ENCODE measurements at places on chromosomes 16 and 17.

GRCh38 chr17:8832711-8833352 lies 33.7 kb upstream of the MFSD6L start:
- no peak for DNase-seq

- no peak for DNase-seq
These were observed 52.7 kb downstream of the MEAK7 start for GRCh38 chr16:84451781-84452180.

- no peak for DNase-seq
These were observed 128.3 kb upstream of the MYOCD start for GRCh38 chr17:12537436-12537835.

DNA sequence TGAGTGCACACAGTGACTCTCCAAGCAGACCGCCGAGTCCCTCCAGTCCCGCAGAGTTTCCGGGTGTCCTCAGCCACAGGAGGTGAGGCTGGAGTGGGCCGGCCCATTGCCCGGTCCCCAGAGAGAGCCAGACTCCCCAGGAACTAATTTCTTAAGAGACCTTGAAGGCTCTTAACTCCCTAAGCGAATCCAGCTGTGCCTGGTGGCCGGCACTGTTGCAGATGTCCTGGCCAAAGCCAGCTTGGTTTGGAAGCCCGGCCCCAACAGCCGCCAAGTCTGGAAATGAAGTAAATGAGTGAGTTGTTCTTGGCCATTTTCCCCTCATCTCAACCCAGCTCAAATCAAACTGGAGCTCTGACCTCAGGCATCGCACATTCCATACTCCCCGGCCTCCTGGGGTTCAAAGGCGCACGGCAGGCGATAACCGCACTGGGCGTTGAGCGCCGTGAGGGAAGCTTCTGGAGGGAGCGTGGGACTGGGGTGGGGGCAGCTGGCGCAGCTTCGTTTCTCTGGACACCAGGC lies 42.0 kb downstream of the CMIP start:
- no peak for DNase-seq

DNA sequence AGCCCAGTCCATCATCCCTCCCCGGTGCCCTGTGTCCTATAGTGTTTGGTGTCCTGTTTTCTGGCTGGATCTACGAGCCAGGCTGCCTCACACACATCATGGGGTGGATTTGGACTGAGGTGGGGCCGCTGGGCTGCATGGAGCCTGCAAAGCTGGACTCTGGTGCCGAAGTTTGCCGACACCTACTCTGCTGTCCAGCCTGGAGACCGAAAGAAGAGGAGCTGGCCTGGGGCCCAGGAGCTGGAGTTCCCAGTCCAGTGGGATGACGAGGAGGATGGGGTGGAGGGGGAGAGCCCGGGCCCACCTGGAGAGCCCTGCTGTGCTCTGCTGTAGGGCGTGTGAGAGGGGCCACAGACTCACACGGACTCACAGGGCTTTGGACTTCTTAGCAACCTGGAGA lies 40.3 kb upstream of the ENPP7 start:
- no peak for DNase-seq

DNA sequence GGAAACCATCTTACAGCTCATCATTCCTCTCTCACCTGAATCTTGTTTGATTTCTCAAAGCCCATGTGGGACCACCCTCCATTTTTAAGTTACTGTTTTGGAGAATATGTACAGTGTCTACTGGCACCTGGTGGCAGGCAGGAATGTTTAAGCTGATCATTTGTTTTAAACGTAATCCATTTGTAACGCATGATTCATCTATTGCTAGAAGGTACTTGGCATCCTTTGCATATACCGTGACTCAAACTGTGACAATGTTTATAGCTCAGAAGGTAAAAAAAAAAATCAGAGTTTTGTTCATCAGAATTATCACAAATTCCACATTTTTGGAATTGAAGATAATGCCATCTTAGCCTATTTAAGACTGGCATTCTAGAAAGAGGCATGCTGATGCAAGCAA lies 1007.5 kb upstream of the EEF2KMT start:
- DNase-seq = no peak

DNA sequence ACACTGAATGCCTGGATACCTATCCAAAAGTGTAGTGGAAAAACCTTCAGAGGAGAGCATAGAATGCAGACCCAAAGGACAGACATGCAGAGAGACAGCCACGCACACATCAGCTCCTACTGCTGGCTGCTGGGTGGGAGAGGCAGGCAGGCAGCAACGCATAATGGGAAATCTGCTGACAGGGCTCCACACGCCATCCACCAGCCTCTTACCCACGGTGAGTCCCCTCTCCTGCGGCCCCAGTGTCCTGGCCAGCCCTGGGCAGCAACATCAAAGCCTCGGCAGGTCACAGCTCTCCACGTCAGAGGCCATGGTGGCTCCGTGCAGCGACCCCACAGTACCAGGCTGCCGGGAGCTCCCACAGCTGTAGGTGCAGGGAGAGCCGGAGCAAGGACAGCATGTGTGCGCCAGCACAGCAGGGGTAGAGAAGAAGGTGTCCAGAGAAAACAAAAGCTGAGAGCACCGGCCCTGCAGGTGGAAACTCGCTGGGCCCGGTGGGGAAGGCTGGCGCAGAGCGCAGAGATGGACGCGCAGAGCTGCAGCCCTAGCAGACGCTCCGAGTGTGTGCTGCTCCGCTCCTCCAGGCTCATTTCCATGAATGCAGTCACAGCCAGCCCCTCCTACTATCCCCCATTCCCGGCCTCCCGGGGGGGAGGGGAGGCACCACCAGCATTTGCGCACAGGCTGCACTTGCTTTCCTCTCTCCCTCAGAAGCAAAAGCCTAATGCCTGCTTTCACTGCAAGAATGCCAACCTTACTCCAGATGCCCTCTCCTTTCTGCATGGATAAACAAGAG lies 58.9 kb downstream of the CYTH1 start:
- no peak for DNase-seq

DNA sequence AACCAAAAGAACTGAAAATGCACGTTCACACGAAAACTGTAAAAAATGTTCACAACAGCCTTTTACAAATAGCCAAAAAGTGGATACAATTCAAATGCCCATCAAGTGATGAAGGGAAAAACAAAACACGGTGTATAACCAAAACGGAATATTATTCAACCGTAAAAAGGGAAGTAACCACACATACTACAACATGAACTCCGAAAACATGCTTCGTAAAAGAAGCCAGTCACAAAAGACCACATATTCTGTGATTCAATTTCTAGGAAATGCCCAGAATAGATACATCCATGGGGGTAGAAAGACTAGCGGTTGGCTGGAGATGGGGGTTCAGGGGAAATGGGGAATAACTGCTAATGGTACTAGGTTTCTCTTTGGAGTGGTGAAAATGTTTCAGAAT lies 81.5 kb upstream of the TRAP1 start:
- no peak for DNase-seq

- no peak for DNase-seq
These were observed 166.5 kb downstream of the NTN1 start for GRCh38 chr17:9187828-9188227.

- no peak for DNase-seq
These were observed 15.0 kb downstream of the TRIM25 start for GRCh38 chr17:56898874-56899273.

GRCh38 chr16:68084504-68085258 lies 489 bp upstream of the NFATC3 start:
- no peak for DNase-seq

DNA sequence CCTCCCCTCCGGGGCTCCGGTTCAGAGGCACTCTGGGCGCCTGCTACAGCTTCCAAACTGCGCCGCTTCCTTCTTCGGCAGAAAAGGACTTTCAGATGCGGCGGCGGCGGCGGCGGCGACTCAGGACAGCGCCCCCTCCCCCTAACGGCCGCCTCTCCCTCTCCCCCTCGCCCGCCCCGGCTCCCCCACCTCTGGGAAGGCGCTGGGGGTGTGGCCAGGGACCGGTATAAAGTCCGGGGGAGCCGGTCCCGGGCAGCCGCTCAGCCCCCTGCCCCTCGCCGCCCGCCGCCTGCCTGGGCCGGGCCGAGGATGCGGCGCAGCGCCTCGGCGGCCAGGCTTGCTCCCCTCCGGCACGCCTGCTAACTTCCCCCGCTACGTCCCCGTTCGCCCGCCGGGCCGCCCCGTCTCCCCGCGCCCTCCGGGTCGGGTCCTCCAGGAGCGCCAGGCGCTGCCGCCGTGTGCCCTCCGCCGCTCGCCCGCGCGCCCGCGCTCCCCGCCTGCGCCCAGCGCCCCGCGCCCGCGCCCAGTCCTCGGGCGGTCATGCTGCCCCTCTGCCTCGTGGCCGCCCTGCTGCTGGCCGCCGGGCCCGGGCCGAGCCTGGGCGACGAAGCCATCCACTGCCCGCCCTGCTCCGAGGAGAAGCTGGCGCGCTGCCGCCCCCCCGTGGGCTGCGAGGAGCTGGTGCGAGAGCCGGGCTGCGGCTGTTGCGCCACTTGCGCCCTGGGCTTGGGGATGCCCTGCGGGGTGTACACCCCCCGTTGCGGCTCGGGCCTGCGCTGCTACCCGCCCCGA lies at the start of gene IGFBP4:
TSS of gene IGFBP4 (plus strand) at position 255 of the 792 bp plus-strand sequence. CDS start at position 541, 286 bp downstream.
- DNase-seq = no peak

DNA sequence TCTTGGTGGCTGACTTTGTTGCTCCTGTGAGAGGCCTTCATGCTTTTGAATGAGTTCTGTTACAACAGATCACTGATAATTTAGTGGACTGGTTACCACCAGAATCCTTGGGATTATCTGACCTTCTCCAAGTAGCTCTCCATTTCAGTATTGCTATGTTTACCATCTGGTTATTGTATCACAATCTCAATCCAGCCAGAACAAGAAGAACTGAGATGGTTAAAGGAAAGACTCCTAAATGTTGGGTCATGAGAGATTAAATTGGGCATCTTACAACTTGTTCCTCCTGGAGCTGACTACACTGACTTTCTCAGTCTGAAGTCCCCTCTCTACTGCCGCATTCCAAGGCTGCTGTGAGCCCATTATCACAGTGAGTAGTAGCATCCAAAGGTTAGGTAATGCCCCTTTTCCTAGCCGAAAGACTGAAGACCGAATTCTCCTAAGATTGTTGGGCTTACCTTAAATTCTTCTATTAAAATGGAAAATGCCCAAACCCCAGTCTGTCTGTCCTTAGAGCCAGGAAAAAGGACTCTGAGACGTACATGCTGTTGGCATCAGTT lies 181.7 kb upstream of the TBX2 start:
- DNase-seq = no peak

DNA sequence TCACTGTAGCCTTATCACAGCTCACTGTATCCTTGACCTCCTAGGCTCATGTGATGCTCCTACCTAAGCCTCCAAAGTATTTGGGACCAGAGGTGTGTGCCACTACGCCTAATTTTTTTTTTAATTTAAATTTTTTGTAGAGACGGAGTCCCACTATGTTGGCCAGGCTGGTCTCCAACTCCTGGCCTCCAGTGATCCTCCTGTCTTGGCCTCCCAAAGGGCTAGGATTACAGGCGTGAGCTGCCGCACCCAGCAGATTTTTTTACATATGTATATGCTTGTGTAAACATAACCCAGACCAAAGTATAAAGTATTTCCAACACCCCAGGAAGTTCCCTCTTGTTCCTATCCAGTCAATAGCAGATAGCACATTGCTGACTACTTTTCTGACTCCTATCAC lies 1.7 kb upstream of the PGP start:
- DNase-seq = no peak

GRCh38 chr16:89741342-89742014 lies 20.1 kb downstream of the ZNF276 start:
- DNase-seq = no peak

GRCh38 chr17:8674344-8675305 lies 44.1 kb upstream of the MYH10 start:
- DNase-seq = no peak

- DNase-seq = no peak
These were observed 6.8 kb upstream of the MPRIP start for GRCh38 chr17:17035490-17035889.

- DNase-seq = no peak
These were observed 7.6 kb downstream of the TOP2A start for GRCh38 chr17:40410082-40410481.

GRCh38 chr16:51402785-51403184 lies 251.7 kb upstream of the SALL1 start:
- DNase-seq = no peak

DNA sequence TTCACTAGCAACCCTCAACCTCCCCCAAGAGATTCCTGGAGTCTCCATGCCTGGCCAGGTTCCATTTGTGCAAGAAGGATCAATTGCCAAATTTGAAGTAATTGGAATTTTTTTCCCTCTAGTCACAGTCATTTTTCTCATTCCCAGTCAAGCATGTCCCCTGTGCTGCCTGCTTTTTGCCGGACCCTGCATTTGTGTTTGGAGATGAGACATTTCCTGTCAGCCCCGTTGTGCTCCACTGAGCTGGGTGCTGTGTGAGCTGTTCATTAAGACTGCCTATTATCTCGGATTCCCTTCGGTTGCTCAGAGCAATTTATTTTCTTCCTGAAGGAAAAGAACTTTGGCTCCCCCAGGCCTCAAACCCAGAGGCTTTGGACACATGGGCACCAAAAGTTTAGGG lies 201.0 kb upstream of the NLRP1 start:
- no peak for DNase-seq

DNA sequence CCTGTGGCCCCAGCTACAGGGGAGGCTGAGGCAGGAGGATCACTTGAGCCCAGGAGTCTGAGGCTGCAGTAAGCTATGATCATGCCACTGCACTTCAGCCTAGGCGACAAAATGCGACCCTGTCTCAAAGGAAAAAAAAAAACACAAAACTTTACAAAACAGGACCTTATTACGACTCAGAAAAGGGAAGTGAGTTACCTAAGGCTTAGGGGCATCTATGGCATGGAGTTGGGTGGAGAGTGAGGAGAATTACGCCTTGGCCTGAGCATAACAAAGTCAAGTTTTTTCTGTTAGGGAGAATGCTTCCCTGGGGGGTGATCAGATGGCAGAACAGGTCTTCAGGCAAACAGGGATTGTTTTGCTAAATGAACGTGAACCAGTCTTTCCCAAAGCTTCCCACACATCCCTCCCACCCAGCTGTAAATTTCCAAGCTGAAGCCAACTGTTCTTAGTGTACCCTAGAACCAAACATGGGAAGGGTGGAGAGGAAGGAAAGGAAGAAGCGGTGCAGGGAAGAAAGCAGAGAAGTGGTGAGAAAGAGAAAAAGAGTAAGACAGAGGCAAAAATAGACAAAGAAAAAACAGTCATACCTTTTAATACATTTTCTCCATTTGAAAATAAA lies 24.6 kb upstream of the TNRC6C start:
- DNase-seq = no peak

DNA sequence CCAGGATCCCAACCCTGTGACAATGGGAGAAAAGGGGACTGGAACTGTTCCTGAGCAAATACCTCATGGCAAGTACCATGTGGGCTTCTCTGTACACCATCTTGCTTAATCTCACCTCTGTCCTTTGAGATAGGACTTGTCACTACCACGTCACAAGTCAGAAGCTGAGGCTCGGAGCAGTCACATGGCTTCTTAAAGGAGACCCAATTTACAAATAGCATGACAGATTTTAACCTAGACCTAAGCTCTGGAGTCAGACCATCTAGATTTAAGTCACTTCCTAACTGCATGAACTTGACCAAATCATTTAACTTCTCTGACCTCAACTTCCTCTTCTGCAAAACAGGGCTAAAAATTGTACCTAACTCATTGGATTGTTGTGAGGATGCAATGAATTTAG lies 36.0 kb upstream of the CCL1 start:
- no peak for DNase-seq

- DNase-seq = no peak
These were observed 30.3 kb downstream of the ATPAF2 start for GRCh38 chr17:18008496-18009268.

GRCh38 chr16:23920899-23921298 lies 85.1 kb downstream of the PRKCB start:
- DNase-seq = no peak

- DNase-seq = no peak
These were observed 36.3 kb downstream of the ADGRG5 start for GRCh38 chr16:57578521-57579360.

- no peak for DNase-seq
These were observed 2.1 kb downstream of the NAGPA start for GRCh38 chr16:5031601-5032000.

All from keratinocyte (primary cell).